ENCODE measurements at places on chromosomes 12 and 14.

DNA sequence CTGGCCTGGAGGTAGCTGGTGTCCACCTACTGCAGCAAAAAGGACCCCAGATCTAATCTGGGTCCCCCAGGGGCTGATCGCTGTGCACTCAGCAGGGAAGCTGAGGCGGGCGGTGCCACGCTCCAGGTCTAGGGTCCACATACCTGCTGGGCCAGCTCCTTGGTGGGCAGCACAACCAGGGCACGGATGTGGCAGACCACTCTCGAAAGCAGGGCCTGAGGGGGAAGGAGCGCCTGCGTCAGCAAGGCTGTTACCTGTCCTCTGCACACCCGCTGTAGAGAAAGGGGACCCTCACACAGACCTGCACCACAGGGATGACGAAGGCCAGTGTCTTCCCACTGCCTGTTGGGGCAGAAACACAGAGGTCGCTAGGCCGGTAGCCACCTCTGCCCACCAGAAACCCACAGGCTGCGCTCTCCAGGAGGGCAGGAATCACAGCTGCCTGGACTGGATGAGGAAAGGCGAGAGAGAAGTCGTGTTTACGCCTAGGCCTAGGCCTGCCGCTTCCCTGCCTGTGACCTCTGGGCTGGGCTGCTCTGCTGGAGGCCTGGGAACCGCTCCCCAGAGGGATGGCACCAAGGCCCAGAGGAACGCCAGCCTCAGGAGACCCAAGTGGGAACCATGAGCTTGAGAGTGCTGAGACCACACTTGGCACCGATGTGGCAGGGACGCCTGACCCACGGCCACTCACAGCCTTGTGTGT is 2.0 kb downstream of the DDX51 start:
- no peak for DNase-seq

GRCh38 chr14:73764406-73765280 is 50.5 kb upstream of the PNMA1 start:
- no peak for DNase-seq

- no peak for DNase-seq
Measured at GRCh38 chr12:66361703-66362102, 59.4 kb downstream of the HELB start.

- DNase-seq = no peak
Measured at GRCh38 chr14:25350021-25350420, 300.1 kb upstream of the STXBP6 start.

DNA sequence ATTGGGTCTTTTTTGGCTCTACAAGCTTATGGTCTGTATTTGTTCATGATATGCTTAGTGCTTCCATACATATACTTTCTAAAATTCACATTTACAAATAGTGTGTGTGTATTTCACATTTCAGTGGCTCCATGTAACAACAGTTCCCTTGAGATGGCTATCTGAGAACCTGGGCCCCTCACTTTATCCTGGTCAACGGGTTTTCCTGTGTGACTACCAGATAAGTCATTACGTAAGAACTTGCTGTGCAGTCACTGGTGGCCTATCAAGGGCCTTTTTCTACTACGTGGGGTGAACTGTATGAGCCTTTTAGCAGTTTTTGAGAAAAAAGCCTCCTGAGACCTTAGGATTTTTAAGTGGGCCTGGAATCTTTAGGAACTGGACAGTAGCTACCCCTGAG is 454.1 kb downstream of the PCNX1 start:
- DNase-seq = peak; percentile 32

DNA sequence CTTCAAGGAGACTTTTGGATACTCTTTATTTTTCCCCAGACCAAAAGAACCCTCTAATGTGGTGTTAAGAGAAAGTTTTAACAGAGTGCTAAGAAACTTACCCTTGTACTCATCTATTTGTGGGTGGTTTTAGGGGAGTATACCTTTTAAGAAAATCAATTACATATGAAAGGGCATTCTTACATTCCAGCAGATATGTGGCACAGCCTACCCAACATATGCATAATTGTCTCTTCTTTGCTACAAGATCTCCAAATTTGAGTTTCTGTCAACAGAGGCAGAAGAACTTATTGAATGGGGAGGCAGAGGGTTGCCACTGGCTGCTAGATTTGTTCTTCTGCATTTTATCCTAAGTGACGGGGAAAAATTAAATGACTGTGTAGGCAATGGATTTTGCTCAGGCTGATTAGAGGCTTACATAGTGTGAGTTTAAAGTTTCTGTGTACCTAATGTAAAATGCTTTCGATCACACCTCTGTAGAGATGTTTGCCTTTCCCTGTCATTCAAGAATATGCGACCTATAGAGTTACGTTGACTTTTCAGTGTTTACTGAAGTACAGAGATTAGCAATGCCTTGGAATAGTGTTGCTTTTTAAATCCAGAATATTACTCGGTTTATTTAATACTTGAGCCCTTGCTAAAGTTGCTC is 54.6 kb downstream of the PROX2 start:
- no peak for DNase-seq

GRCh38 chr14:53441789-53442188 is 288.7 kb upstream of the DDHD1 start:
- DNase-seq = no peak

GRCh38 chr12:124217508-124218242 is 77.2 kb upstream of the RFLNA start:
- no peak for DNase-seq

DNA sequence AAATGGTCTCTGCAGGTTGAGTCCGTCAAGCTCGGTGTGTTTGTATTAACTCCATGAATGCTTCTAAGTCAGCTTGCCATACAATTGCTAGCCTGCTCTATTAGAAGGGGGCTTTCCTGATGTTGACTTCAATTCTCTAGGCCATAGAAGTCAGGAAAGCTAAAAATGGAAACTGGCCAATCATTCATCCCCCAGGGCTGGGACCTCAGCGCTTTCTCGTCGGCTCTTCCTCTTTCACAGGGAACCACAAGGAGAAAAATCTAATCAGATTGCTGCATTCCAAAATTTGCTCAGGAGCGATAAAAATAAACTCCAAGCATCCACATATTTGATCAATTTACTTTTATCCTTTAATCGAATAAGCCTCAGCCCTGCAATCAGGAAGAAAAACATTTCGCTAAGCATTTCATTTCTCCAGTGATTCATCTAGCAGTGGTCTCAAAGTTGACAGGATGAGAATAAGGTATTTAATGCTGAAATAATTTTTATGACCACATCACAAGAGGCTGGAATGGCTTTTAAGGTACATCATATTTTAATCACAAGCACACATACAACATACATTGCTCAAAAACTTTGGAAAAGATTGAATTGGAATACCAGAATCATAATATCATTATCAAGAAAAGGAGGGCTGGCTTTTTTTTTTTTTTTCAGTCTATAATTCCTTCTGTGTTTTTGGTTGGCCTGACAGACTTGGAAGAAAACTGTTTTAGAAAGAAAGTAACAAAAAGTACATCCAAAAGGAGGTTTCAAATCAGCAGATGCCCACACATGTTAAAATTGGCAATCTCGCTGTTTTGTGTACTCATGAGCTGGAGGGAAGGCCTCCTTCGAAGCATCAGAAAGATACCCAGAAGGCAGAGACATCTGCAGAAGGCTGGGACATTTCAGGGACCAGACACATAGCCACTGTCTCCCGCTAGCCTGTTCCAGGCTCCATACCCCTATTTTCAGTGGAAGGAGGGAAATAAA is 316.3 kb downstream of the NUAK1 start:
- DNase-seq = peak; percentile 79
